ENCODE measurements at places on chromosomes 16 and 17.

DNA sequence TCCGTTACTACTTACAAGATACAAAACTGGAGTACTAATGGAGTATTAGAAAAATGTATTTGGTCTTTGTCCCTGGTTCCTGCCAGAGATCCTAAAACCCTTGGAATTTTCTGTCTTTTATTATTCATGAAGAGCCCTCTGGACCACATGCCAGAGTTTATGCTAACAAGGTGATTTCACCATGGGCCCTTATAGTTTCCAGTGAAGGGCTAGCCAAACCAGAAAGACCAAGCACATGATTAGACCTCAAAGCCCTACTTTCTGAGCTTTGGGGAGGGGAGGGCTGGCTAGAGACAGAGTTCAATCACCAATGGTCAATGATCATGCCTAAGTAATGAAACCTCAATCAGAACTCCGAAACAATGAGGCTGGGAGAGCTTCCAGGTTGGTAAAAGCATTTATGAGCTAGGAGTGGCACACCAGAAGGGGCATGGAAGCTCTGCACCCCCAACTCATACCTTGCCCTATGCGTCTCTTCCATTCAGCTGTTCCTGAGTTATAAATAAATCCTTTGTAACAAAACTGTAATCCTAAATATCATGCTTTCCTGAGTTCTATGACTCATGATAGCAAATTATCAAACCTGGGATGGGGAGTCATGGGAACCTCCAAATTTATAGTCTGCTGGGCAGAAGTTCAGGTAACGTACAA, 10.4 kb downstream of the DCUN1D3 start:
- no peak for DNase-seq

DNA sequence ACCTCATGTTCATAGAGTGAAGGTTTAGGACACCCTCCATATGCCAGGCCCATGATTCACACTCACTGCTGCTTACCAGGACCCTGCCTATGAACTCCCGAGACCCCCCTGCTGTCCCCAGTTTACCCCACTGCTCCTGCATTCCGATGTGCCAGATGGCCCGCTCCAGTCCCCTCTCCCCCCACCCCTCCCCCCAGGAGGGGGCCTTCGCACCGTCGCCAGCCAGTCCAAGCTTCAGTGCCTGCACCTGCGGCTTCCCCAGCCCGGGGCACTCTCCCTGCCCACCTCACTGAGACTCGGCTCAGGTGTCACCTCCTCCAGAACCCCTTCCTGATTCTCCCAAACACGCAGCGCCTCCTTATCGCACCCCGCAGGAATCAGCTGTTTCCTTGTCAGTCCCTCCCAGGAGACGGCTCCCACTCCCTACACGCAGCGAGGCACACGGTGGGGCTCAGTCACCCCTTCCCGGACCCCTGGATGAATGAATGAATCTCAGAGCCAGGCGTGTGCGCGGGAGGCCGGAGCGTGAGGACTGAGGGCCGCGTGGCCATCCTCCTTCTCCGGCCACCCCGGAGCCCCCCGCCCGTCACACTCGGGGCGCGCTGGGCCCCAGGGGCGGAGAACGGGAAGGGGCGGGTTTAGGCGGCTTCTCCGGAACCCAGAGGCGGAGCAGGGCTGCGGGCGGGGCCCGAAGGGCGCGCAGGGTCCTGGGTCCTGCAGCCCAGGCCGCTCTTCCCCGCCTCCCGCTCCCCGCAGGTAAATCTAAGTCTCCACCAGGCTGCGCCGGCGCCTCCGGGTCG, 1.6 kb downstream of the MYO1C start:
- DNase-seq = peak; percentile 81

DNA sequence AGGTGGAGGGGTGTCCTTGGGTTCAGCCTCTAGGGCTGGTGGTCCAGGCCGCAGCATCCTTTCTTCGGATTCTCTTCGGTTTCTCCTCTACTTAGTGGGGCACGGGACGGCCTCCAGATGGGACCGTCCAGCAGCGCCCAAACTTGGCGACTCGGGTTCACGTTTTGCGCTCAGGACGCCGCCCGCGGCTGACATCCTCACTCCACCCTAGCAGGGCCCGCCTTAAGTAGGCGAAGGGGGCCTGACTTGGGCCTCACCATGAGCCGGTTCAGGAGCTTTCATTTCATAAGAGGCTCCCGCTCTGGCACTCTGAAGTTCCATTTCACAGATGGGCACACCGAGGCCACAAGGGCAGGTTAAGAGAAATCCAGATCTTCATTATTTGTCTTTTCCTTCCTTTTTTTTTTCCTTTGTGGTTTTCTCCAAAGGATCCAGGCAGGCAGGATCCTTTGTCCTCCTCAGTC, 141.2 kb downstream of the SEC14L1 start:
- peak; percentile 53 for DNase-seq

GRCh38 chr17:48630009-48630924, 4.1 kb upstream of the HOXB9 start:
- no peak for DNase-seq

GRCh38 chr17:81222620-81222905, 202 bp downstream of the CEP131 start:
- DNase-seq = no peak

- no peak for DNase-seq
Observed at GRCh38 chr17:32824334-32824733, 52.6 kb downstream of the MYO1D start.

DNA sequence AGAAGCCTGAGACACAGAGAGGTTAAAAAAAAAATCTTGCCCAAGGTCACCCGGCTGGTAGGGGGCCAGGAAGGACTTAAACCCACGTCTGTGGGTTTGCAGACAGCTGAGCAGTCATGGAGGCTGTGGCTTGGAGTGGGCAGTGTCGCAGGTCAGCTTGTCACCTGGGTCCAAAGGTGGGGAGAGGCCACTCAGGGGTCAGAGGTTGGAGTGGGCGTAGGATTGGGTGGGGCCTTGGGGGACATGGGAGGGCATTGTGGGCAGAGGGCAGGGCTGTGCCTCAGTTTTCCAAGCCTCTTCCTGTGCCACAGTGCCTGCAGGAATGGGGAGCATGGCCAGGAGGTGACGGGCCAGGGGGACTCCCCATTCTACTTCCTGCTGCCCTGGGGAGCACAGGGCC, 2.0 kb upstream of the NDRG4 start:
- no peak for DNase-seq

GRCh38 chr17:37256627-37257026, 119.2 kb upstream of the C17orf78 start:
- DNase-seq = no peak

DNA sequence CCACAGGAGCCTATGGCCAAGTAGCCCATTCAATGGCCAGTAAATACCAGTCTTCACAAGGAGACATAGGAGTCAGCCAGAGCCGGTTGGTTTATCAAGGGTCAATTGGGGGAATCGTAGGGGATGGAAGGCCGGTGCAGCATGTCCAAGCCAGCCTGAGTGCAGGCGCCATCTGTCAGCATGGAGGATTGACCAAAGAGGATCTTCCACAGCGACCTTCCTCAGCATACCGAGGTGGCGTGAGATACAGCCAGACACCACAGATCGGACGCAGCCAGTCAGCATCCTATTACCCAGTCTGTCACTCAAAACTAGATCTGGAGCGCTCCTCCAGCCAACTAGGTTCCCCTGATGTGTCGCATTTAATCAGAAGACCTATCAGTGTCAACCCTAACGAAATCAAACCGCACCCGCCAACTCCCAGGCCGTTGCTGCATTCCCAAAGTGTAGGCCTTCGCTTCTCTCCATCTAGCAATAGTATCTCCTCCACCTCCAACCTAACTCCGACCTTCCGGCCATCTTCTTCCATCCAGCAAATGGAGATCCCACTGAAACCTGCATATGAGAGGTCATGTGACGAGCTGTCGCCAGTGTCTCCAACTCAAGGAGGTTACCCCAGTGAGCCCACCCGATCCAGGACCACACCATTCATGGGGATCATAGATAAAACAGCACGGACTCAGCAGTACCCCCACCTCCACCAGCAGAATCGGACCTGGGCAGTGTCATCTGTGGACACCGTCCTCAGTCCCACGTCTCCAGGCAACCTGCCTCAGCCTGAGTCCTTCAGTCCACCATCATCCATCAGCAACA, 25.0 kb downstream of the CYB561 start:
- no peak for DNase-seq

DNA sequence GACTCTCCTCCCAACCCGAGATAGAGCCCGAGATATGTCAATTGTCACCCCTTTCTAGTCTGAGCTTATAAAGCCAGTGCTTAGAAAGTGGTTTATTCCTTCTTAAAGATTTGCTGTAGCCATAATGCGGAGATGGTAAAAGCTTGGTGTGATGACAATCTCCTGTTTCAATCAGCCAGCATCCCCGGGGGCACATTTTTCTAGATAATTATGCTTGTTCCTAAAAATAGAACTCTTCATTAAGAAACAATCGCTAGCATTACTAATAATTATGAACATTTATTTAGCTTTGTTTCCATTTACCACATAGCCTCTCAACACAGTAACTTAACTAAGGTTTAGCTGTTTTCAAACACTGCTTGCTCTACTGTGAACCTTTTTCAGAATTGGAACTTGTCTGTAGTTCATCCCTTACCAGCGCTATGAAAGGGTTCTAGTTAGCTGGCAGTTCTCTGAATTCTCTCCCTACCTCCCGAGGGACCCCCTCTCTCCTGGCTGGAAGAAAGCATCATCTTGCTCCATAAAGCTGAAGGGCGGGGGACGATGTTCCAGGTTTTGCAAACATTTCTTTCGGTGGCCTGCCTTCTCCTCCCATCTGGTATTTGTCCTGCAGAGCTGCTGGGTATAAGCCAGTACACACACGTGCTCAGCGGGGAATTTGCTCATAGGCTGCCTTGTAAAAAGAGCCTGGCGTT, 922 bp upstream of the MRPL58 start:
- DNase-seq = no peak

DNA sequence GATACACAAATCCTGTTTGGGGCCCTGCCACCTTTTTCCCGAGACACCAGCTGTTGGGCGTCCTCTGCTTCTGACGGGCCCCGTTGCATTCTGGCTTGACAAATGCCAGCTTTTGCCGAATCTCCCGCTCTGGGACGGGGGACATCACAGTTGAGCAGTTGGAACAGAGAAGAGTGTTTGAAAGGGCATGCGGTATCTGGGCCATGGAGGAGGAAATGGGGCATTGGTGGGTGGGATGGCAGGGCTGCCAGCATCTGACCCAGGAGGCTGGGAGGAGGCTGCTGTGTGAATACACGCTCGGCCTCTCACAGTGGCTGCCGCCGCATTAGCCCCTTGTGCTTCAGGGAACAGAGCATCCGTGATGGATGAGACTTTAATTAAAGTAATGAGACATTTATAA, 184.3 kb upstream of the TNRC6C start:
- DNase-seq = no peak

GRCh38 chr16:49586466-49587450, 213.2 kb downstream of the C16orf78 start:
- no peak for DNase-seq

GRCh38 chr17:19386051-19386929, 700 bp downstream of the MFAP4 start:
- peak; percentile 98 for DNase-seq

- no peak for DNase-seq
Observed at GRCh38 chr17:43524945-43525575, 21.1 kb downstream of the ETV4 start.

DNA sequence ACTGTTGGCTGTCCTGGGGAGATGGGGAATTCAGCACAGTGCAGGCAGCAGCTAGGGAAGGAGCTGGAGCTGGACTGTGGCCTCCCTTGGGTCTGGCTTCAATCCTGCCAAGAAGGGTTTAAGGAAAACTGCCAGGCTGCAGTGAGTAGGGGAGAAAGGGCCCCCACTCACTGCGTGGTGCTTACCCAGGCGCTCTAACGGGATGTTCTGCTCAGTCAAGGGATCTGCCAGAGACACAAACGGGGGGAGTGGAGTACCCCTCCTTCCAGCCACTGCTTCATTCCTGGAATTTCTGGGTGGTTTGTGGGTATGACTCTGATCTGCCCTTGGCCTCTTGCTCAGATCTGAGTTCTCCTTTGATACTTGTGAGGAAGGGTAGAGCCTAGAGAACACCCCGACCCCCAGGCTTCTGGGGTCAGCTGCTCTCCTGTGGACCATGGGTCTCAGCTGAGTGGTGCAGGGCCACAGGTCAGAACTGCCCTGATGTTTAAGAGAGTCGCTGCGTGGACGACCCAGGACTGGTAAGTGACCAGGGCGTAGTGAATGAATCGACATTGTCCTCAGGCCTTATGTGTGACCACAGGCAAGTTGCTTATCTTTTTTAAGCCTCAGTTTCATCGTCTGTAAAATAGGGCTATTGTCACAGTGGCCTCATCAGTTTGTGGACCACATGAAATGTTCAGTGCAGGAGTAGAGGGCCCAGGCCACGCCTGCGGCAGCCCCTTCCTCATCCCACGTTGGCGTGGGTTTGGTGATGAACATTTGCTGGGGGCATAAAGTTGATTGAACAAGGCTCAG, 9.6 kb downstream of the CRISPLD2 start:
- no peak for DNase-seq

DNA sequence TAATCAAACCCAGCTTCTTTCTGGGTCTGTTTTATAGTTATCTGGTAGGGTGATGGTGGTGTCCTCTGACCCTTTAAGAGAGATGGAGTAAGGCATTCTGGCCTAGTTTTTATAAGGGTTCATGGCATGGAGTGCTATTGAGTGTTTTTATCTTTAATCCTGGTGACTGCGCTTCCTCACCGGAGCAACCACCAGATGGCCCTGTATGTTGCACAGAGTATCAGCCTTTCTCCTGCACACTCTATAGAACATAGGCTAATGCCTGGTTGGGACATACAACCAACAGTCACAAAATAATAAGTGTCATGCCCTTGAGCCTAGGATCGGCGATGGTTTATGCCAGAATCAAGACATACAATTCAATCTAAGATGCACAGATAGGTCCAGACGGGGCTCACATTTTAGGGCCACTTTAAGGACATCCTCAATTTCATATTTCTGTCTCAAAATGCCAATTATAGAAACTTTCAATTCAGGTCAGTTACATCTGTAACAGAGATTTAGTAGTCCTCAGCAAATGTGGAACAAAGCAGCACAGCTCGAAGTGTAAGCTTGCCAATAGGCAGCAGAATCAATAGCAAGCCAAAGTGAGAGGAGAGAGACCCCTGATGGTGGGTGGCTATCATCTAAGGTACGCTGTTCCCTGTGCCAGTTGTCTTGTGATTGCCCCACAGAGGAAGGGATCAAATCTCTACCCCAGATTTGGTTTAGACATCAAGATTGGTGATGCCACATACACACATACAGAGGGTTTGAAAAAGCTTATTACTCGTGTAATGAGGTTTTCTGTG, 37.2 kb upstream of the HOXB9 start:
- no peak for DNase-seq
